ENCODE measurements at places on chromosomes 6 and 20.
A peak's percentile ranks its signal among the peaks of the same experiment; 100 is the strongest.

- no peak for DNase-seq
Measured at GRCh38 chr6:21993841-21994240, 303.0 kb downstream of the PRL start.

DNA sequence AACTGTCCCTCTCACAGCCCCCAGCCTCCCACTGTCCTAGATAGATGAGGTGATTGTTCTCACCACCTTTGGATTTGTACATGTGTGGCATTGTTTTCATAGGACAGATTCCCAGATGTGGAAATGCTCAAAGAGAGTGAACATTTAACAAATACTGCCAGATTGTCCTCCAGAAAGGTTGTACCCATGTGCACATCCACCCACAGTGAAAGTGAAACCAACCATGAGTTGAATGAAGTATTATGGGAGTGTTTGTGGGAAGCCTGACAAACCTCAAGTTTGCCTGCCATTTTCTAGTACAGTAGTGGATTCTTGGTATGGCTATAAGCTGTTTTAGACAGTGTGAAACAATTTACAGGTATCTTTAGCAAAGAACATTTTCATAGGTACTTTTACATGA lies 42.7 kb downstream of the ANKRD6 start:
- no peak for DNase-seq

- DNase-seq, result no peak
Measured at GRCh38 chr6:154668156-154668555, 65.1 kb upstream of the SCAF8 start.

DNA sequence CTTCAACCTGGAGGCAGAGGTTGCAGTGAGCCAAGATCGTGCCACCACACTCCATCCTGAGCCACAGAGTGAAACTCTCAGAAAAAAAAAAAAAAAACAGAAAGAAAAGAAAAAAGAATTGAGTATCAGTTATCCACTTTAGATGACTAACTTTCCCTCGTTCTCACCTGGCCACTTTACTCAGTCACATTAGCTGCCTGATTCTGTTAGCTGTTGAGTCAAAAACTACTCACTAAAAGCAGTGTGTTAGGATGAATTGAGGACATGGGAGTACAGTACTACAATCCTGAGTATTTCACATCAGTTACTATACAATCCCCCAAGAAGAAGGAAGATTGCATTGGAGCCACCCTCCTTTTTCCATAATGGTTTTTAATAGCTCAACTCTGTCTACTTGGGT lies 114.6 kb downstream of the ADAT2 start:
- no peak for DNase-seq

DNA sequence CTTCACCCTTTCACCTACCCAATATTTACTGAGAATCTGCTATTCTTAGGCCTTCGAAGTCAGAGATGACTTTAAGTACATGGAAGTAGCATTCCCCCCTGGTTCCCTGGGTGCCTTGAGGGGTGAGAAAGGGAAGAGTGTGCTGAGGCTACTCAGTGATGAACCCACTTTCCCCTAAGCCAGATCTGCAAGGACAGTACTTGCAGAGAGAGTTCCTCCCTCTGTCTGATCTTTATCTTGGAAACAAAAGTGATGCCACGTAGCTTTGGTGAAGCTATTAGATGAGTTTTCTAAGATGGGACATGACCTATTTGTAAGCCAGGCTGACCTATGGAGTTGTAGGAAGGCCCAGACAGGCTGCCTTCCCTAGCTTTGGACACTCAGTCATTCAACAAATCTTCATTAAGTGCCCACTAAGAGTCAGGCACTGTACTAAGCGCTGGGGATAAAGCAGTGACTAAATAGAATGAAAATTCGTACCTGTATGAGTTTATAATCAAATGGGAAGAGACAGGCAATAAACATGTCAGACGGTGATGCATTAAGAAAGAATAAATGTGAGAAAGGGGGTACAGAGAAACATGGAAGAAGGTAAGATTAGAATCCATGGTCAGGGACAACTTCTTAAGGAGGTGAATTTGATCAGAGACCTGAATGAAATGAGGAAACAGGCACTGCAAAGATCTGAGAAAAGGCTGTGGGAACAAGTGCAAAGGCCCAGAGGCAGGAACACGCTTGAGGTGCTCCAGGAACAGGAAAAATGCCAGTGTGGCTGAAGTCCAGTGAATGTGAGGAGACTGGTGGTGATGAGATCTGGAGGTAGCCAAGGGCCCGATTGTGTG lies 42.2 kb downstream of the BCL2L1 start:
- no peak for DNase-seq

- DNase-seq, result no peak
Measured at GRCh38 chr6:125224231-125224861, 70.8 kb downstream of the TPD52L1 start.

- DNase-seq, result no peak
Measured at GRCh38 chr20:41095110-41095969, 42.0 kb upstream of the PLCG1 start.

- DNase-seq, result peak; percentile 19
Measured at GRCh38 chr6:157596461-157596860, 215.5 kb downstream of the ZDHHC14 start.

GRCh38 chr6:113380591-113380990 lies 476.6 kb upstream of the MARCKS start:
- DNase-seq, result no peak

DNA sequence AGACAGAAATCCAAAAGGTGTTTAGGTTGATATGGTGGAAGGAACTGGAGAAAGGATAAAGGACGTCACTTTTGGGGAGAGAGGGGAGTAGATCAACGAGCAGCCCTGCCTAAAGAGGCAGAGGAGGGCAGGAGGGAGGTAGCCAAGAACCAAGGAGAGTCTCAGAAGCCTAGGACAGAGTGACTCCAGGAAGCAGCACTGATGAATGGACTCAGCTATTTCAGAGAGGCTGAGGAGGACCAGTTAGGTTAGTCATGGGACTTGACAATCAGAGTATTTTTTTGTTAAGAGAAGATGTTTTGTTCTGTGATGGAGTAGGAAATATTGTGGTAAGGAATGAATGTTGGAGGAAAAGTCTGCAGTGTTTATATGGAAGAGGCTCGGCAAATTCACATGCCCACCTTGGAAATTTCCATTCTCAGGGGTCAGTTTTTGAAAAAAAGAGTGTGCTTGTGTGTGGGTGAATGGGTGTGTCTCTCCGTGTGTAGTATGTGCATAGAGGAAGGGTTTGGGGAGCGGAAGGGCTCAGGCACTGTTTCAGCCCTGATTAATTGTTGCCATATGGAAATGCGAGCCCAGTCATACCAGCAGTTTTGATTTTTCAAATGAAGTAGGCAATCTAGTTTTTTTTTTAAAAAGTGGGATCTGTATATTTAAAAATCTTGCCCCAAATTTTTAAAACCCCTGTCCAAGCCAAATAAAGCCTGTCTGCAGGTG lies 303.6 kb downstream of the SAMD5 start:
- no peak for DNase-seq

DNA sequence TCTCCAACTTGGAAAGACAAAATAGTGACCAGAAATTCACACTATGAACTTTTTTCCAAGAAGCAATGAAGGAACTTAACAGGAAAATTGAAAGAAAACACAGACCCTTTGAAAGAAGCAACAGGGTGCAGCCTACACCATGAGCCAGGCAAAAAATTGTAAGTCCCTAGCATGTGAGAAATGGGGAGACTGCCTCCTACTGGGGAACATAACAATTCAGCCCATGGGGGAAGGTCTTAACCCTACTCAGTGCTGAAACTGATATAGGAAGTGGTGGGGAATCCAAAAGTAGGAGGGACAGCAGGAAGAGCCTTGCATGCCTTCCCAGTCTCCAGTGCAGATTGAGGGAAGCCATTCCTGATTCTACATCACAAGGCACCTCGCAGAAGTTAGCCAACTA lies 235.1 kb upstream of the UFL1 start:
- no peak for DNase-seq

DNA sequence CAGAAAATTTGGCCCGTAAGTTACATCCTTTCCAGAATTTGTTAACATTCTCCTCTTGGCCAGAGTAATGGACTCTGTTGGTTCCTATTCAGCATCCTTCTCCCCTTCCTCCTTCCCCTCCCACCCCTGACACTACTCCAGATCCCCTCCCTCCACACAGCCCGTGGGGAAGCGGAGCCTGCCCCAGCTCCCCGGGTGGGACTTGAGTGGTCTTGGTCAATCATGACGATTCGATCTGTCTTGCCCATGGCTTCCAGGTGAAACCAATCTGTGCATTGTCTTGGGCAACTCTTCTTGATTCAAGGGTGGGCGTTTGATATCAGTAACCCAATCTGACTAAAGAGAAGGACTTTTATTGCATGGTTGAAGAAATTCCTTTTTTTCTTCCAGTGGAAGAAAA lies 143.9 kb downstream of the ANKRD60 start:
- DNase-seq, result no peak

DNA sequence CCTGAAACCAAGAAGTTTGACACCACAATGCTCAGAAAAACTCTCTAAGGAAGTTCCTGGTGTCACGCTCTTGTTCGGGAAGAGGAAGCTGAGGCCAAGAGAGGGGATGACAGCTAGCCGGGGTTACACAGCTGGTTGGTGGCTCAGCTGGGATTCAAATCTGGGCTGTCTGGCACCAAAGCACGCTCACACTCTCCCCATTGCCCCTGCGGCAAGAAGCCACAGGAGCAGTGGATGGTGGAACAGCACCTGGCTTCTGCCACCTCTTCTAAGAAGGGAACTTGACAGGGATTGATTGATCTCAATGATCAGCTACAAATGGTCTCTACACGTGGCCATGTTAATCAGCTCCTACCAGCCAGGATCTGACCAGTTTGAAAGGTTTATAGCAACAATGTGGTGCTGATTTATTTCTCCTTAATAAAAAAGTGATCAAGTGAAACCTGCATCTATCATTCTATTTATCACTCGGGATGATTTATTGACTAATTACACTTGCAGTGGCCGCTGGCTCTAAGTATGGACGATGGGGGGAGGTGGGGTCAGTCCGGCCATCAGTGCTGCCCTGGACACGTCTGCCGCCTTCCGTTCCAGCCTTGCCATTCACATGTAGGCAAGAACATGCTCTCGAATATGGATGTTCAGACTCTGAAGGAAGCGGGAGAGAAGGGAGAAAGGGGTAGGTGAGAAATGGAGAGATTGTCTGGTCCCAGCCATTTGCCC lies 71.9 kb upstream of the TOP1 start:
- peak; percentile 37 for DNase-seq

DNA sequence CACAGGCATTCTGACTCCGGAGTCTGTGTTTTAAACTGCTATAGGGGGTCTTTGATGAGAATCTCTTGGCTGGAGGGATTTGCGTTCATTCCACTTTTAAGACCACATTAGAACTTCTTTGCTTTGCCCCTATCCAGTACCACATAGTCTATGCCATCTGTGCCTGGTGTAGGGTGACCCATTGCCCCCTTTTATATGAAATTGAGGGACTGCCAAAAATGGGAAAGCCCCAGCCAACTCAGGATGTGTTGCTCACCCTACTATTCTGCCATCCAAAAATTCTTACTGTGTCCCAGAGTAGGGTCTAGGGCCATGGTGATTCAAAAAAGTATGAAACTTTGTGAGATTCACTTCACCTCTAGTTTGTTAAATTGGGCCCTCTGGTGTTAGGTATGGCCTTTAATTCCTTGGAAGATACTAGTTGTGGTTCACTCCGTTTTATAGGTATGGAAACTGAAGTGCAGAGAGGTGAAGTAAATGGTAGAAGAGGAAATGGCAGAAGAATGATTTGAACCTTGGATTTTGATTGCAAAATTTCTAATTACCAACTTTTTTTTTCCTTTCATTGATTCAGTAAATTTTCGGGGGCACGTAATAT lies 1.4 kb downstream of the PFDN4 start:
- no peak for DNase-seq

- DNase-seq, result no peak
Measured at GRCh38 chr6:94377835-94378234, 958.5 kb upstream of the EPHA7 start.

DNA sequence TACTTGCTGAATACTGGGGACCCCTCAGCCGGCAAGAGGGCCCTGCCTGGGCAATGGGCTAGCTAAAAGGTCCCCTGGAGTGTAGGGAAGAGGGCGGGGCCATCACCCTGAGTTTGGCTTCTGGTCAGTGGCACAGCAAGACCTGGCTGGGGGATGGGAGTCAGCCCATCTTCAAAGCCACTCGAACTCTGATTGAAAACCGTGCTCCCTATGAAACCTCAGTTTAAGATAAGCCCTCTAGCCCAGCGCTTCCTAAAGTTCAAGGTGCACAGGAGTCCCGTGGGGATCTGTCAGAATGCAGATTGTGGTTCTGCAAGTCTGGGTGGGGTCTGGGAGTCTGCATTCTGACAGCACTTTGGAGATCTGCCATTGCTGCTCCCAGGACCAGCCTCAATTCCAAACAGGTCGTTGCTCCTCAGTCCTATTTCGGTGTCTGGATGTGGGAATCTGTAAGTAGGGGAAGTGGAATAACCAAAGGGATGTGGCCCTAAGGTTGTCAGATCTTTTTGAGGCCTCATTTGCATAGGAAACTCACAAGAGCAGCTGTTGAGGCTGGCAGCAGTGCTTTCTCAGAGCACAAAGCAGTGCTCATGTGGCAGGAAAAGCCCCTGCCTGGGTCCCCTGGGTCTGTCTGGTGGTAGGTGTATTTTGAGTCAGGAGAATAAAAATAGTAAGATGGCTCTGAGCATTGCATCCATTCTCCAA lies 85.3 kb upstream of the SCP2D1 start:
- no peak for DNase-seq

DNA sequence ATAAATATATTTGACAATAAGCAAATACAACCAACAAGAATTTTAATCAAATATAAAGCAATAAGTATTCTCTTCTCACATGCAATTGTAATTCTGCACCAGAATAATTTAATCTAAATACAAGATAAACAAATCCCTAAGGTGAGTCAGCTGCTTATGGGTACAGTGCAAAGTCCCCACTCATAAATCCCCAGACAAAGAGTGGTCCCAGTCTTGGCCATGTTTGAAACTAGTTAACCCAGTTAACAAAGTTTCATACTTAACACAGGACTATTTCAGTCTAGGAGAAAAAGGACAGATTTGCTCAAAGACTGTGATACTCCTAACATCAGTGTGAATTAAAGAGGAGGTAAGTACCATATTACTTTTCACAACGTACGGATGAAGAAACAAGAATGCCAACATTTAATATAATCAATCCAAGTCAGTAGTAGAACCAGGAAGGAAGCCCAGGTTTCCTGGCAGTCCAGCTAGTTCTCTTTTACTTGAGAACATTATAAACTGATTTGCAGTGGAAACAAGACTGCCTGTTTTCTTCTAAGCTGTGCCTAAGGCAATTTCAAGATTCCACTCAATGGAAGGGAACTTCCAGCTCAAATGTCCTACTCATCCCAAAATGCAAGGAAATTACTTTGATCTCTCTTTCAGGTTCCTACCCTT lies 10.4 kb downstream of the SAMD3 start:
- DNase-seq, result no peak

- DNase-seq, result no peak
Measured at GRCh38 chr20:47349365-47350180, 6.9 kb downstream of the ZMYND8 start.

DNA sequence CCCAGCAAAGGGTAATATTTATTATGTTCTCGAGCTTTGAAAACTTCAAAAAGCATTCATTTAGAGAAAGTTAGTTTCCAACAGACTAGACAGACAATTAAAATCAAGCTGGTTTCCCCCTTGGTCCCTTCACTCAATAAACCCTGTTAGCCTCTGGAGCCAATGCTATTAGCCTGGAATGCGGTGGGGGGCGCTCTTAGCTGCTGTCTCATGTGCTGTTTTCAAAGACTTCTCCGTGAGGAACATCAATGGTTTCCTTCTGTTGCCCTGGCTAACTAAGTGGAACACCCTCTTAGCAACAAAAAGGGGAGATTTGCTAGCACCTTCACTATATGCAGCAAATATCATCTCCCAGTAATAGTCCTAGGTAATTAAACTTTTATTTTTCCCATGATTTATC lies 86.4 kb downstream of the LY86 start:
- DNase-seq, result peak; percentile 59

GRCh38 chr6:24574809-24575208 lies 71.2 kb downstream of the KIAA0319 start:
- peak; percentile 86 for DNase-seq
